Daoy (cell line): ENCODE measurements at places on chromosomes 13 and 19. TPM values are rescaled to one million over a fixed set of nuclear protein-coding genes. Genes with fewer than 3 reads are reported as not detected.

GRCh38 chr13:25686831-25687470 lies 315.2 kb downstream of the ATP8A2 start:
- no peak for DNase-seq

- no peak for DNase-seq
Measured at GRCh38 chr13:39102981-39103490, 64.8 kb downstream of the NHLRC3 start.

- DNase-seq: no peak
Measured at GRCh38 chr13:23806874-23807526, 82.2 kb downstream of the MIPEP start.

The PLIN4 gene
- total RNA-seq: 0.57 and 0.69 TPM in 2 replicates
